ENCODE measurements at places on chromosomes 13 and 19.
A peak's percentile ranks its signal among the peaks of the same experiment; 100 is the strongest.

GRCh38 chr13:109819874-109820273 lies 33.5 kb upstream of the IRS2 start:
- H3K4me3 ChIP-seq: no peak overlapping the region
- H3K27me3 ChIP-seq: no peaks in the 10 kb centered on the region
- no peak for DNase-seq

GRCh38 chr19:14433554-14434501 lies 722 bp downstream of the PKN1 start:
- H3K27ac ChIP-seq: peak overlapping the region; percentile 81
- H3K36me3 ChIP-seq: no peaks in the 10 kb centered on the region
- peaks cover 20% of the 10 kb centered on the region for H3K4me1 ChIP-seq
- H3K4me3 ChIP-seq: peak overlapping the region; percentile 84
- peaks cover 6% of the 10 kb centered on the region for H3K27me3 ChIP-seq
- DNase-seq: peak; percentile 15

DNA sequence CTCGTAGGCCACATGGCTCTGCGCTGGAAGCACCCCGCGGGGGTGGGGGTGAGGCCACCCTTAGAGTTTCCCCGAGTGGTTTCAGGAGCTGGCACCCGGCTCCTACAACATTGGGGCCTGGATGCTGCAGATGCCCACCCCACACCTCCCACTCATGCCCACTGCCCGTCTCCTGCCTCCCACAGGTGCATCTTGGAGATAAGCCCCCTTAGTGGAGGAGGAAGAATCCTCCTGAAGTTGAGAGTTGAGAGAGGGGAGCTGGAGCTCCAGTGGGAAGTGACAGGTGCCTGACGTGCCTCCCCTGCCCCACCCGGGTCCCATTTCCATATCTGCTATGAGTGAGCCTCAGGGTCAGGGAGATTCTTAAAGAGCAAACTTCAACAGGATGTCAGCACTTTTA lies 341.3 kb downstream of the TEX29 start:
- no peak for DNase-seq
- H3K36me3 ChIP-seq: no peaks in the 10 kb centered on the region
- no peak overlapping the region for H3K27ac ChIP-seq

DNA sequence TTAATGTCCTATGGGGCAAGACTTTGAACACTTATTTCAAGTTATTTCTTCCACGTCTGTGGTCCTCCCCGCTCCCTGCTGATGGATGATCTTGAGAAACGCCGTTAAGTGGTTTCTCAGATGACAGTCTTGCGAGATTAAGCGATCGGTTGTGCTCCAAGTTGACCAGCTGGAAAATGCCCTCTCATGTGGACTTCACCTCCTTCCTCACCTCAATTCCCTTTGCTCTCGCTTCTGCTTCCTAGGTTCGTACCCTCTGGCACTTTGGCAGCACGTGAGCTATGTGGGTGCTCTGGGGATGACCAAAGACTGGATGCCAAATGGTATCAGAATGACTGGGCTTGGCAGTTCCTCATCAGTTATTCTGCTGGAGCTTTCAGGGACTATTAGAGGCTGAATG lies 480.0 kb downstream of the ZNF536 start:
- H3K4me1 ChIP-seq: no peaks in the 10 kb centered on the region
- no peak overlapping the region for H3K4me3 ChIP-seq
- no peaks in the 10 kb centered on the region for H3K27me3 ChIP-seq
- no peak overlapping the region for H3K27ac ChIP-seq
- no peak for DNase-seq
- H3K36me3 ChIP-seq: no peaks in the 10 kb centered on the region

GRCh38 chr13:103140001-103140671 lies 73.9 kb upstream of the SLC10A2 start:
- no peaks in the 10 kb centered on the region for H3K27me3 ChIP-seq
- no peaks in the 10 kb centered on the region for H3K36me3 ChIP-seq
- DNase-seq: no peak
- no peak overlapping the region for H3K27ac ChIP-seq

DNA sequence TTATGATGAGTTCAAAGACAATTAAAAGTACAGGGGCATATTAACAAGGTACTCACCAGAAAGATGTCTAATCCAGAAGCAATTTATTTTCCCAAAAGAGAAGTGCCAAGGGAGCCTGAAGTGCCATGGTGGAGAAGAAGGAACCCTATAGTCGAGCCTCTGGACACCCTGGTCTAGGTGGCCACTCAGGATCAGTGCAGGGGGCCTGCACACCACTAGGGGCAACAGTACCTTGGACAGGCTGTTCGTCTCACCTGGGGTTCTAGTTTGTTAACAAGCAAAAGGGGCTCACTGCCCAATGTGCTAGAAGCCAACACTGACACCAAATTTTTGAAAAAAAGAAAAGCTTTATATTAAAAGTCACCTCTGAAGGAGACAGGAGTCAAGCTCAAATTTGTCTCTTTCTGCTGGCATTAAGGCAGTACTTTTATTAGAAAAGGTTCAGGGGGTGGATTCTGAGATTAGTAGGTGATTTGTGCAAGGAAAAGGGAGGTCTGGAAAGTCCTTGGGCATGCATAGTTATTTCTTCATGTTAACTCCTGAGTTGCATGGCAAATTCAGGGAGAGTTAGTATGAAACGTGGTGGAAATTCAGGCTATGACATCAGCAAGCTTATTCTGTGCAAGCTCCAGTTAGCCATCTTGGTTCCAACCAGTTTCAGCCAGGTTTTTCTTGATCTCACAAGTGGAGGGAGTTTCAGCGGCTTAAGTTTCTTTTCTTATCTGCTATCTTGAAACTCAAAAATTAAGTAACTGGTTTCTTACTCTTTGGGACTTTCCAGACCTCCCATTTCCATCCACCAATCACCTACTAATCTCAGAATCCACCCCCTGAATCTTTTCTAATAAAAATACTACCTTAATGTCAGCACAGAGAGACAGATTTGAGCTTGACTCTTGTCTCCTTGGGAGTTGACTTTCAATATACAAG lies 884 bp upstream of the CBY2 start:
- DNase-seq: no peak
- no peaks in the 10 kb centered on the region for H3K4me1 ChIP-seq
- H3K27me3 ChIP-seq: no peaks in the 10 kb centered on the region
- no peak overlapping the region for H3K27ac ChIP-seq
- no peak overlapping the region for H3K4me3 ChIP-seq

All from gastrocnemius medialis (tissue), 4 donors.